Stimulated activated CD4-positive, alpha-beta T cell treated with anti-CD3 and anti-CD28 coated beads, Interleukin-1b, Interleukin-23, amount 100 ng/mL, for 1 hour (primary cell): ENCODE measurements at places on chromosomes 7 and 10.

- DNase-seq = no peak
These were observed 227.9 kb downstream of the TCF7L2 start for GRCh38 chr10:113177936-113178335.

DNA sequence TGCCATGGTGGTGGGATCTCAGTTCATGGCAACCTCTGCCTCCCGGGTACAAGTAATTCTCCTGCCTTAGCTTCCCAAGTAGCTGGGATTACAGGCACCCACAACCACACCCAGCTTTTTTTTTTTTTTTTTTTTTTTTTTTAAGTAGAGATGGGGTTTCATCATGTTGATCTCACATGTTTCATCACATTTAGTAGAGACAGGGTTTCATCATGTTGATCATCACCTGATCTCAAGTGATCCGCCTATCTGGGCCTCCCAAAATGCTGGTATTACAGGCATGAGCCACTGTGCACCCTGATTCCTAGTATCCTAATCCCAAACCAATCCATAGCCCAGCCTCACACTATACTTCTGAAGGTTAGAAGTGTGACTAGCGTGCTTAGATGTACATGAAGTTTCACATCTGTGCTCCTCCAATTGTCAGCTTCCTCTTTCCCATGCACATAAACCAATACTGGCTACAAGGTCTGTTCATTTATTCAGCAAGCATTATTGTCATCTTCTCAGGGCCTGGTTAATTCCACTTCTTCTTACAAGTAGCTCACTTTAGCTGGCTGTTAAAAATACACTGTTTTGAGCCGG lies 6.8 kb upstream of the NAT16 start:
- no peak for DNase-seq

DNA sequence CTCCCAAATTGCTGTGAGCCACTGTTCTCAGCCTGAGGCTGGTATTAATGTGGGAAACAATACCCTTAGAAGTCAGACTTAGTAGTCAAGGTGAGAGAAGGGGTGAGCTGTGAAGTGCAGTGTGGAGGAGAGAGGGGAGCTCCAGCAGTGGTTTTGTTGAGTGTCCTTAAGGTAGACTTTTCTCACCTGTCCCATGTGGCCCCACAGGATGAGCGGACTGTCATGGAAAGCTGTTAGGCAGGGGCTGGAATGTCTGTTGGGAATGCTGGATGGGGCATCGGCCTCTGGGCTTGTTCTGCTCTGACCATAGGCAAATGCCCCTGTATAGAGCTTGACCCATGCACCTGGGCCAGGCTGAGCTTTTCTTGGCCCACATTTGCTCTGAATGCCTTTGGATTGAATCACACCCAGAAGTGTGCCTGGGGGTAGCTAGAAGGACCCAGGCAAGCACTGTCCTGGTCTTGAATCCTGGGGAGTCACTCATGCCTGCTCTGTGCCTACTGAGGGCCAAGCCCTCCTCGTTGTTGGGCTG lies 36.3 kb upstream of the SH2D4B start:
- DNase-seq = no peak

- no peak for DNase-seq
These were observed 179.3 kb upstream of the CSTF2T start for GRCh38 chr10:51878695-51879094.

DNA sequence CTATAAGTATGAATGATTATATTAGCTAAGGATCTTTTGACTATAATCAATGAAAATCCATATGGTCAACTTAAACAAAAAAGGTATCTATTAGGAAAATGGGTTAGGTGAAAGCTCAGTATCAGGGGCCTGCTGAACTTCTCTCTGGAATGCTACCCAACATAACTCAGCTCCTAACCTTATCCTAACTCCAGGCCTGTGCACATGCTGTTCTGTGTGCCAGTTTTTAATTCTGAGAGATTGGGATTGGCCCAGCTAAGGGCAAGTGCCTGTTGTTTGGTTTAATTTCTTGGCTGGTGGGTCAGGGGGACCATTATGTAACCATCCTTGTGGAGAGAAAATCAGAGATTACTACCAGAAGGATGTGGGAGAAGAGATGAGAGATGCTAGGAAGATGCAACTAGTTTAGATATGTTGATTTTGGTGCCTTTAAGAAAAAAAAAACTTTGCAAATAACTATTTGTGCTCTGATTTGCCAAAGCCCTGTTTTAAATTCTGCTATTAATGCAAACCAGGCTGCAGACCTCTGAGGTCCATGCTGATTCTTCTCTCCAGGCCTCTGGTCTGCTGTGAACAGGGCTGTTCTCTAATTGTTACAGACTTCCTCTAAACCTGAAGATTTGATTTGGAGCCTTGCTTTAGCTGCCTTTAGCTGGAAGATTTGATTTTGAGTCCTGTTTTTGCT lies 23.9 kb upstream of the HDAC9 start:
- no peak for DNase-seq

DNA sequence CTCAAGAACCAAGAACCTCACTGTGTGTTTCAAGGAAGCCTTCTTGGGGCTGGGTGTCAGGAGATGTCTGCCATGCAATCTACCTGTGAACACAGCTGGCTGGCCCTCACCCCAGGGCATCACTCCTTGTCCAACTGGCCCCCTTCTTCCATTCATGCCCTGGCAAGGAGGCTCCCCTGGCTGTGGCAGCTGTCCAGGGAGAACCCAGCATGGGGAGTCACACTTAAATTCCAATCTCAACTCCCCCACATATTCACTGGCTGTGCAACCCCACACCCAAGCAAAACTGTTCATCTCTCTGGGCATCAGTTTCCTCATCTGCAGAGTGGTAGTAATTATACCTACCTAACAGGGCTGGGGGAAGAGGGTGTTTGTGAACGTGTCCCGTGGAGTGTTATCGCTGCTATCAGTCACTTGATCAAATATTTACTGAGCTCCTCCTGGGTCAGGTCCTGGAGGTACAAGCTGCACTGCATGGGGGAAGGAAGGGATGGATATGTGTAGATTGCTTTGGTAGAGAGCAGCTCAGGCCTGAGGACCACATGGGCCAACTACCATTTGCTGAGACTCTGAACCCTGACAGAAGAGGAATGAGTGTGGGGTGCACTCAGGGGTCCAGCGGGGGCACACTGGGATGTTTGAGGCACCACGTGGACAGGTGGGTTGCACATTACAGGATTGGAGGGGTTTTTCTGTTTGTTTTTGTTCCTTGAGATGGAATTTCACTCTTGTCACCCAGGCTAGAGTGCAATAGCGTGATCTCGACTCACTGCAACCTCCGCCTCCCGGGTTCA lies 2.1 kb upstream of the GPRIN2 start:
- DNase-seq = no peak

DNA sequence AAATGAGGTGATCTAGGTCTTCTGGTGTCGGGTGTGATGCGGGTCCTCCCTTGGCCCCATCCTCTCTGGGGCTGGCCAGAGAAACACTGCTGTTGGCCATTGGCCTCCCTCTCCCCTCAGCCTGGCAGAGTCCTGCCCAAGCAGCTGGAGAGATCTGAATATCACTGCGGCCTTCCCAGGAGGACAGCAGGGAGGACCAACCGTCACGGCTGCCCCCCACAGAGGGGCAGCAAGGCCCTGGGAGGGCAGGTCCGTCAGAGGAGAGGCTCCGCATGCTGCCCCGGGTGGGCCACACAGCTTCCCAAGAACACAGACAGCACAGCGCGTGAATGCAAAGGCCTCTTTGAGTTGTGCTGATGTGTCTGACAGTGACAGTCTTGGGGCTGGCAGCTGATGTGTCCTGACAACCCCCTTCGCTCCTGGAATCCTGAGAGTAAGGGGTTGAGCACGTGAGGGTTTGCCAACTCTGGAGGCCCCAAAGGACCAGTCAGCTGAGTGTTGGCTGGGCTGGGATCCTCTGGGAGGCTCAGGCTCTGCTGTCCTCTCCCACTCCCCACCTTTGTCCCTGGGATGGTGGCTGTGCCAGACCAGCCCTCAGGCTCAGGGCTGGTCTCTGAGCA lies 132.5 kb upstream of the UNC5B start:
- DNase-seq = no peak

GRCh38 chr7:68216051-68216450 lies 1219.4 kb downstream of the TYW1 start:
- no peak for DNase-seq

GRCh38 chr10:43963793-43964425 lies 315.2 kb upstream of the ZNF32 start:
- no peak for DNase-seq

DNA sequence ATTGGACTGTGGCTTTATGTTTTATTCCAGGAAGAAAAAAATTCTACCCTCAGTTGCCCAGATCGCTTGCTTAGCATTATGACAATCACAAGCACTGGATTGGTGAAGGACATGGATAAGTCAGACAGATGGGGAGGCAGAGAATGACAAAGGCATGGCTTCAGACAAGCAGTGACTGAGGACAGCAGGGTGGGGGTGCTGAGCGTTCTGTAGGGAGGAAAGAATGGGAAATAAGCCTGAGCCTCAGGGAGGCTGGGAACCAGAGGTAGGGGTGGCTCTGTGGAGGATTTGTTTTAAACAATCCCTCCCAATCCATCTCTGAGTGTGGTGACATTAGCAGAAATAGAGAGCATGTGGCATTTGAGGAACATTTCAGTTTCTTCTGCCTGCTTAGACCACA lies 896.9 kb downstream of the CCSER2 start:
- DNase-seq = no peak

DNA sequence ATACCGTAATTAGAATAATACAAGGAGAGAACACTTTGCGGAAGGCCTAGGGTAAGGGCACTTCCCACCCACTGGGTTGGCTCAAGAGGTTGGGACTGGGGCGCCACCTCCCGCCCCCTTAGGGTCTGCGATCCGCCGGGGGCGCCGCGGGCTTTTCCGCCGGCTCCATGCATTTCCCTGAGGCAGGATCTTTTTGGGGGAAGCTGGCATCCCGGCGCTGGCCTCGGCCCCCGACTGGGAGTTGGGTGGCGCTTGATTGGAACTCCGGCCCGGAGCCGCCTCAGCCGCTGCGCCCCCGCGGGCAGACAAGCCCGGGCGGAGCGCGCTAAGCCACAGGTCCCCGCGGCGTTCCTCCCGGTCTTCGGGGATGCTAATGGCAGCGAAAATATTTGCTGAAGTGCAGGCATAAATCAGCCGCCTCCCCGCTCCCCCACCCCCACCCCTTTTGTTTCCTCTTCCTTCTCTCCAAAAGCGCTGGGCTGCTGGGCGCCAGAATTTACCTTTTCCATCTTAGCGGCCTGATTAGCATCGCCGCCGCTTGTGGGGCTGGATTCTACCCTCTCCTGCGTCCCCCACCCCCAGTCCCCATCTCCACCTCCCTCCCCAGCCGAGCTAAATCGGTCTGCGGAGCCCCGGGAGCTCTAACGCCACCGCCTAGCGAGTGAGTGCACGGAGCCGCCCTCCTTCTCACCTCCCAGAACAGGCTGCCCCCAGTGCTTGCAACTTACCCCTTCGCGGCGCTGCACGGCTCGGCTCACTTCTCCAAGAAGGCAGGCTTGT lies 5.1 kb downstream of the UNC5B start:
- no peak for DNase-seq

- no peak for DNase-seq
These were observed 30.8 kb downstream of the PRLHR start for GRCh38 chr10:118564652-118565051.

DNA sequence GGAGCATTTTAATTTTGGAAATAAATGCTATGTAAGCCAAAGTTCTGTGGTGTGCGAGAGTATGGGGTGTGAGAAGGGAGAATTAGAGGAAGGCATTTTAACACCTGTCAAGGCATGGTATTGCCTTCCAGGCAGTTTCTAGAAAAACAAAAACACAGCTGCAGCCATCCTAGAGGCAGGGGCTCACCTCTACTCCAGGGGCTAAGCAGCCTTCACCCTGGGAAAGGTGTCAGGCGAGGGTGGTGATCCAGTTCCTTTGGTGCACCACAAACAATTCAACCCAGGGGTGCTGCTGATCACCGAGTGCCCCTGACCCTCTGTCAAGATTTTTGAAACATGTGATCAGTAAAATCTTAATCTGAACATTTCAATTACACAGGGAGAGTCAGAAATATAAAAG lies 59.2 kb upstream of the GPR26 start:
- no peak for DNase-seq

DNA sequence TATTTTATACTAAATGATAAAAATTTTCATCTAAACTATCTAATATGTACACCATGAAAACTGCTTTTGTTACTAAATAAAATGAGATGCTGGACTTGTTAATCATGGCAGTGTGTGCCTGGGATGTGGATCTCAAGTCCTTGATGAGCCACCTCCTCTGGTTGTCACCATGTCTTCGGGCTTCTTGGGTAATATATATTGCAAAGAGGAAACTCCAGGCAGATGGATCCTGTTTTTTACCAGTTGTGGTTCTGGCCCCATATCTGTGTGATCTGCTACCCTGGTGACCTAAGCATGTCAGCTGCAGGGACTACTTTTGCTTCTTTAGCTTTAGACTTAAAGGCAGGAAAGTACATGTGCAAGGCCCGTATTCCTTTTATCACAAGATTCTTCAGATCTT lies 46.2 kb downstream of the TMEM60 start:
- no peak for DNase-seq

GRCh38 chr7:69403169-69403568 lies 195.1 kb upstream of the AUTS2 start:
- no peak for DNase-seq

DNA sequence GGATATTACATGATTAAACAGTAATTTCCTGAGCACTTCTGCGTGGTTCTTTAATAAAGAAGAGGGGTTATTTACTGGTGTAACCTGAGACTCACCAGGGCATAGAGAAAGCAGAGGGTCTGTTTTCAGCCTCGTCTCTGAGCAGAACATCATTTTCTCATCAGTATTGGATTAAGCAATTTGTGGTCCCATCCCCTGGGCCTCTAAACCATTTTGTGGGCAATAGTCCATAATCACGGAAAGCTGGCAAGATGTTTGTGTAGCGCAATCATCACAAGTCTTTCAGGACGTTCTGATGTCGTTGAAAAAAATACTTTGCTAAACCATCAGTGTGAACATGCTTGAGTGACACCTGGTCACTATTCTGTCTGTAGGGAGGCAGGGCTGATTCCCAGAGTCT lies 37.1 kb upstream of the SEC61G start:
- DNase-seq = no peak

DNA sequence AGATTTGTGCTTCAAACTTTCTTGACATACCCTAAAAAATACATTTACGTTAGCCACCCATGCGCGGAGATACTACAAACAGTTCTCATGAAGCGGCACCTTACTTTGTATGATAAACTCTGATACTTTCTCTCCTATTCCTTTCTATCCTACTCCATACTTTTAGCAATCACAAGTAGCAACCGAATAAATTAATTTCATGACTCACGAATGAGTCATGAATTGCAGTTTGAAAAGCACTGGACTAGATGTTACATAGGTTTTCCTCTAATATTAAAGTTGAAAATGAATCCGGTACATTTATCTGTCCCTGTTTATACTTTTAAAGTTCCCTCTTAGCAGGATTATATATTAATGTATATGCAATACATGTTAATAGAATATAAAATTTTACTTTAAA lies 67.6 kb downstream of the CUBN start:
- DNase-seq = no peak

GRCh38 chr10:100828738-100829096 lies 83.3 kb downstream of the PAX2 start:
- DNase-seq = no peak

GRCh38 chr10:14820775-14821154 lies 17.1 kb downstream of the CDNF start:
- no peak for DNase-seq

- no peak for DNase-seq
These were observed 109.0 kb downstream of the LHPP start for GRCh38 chr10:124570646-124571045.

- DNase-seq = no peak
These were observed 354.4 kb upstream of the BMPER start for GRCh38 chr7:33550979-33551378.
